ENCODE measurements at places on chromosomes 16 and 17.

DNA sequence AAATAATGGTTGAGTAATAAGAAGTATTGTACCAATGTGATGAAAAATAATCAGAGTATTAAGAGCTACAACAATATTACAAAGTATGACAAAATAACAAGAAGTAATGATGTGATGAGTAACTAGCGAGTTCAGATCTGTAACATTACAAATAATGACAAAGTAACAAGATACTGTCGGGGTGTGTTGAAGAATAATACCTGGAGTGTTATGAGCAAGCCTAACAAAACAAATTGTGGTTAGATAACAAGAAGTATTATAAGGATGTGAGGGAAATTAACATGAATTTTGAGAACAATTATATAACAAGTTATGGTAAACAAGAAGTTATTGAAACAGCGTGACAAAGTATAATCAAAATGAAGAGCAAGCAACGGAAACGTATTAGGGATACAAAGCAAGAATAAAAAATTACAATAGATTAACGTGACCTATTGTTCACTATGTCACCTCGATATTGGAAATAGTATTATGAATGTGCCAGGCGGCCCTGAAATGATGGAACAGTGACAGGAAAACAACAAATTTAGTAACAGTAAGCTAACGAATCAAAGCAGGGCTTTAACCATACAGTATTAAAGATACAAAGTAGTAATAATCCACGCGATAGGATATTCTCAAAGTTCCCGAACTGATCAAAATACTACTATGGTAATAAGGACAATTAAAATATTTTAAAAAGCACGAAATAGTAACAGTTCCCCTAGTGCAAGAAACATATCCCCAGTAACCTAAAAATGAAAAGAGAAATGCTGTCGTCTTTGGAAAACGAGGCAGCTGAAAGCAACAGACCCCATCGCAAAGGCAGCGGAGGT, 1.6 kb downstream of the TBX4 start:
- no peak for DNase-seq

DNA sequence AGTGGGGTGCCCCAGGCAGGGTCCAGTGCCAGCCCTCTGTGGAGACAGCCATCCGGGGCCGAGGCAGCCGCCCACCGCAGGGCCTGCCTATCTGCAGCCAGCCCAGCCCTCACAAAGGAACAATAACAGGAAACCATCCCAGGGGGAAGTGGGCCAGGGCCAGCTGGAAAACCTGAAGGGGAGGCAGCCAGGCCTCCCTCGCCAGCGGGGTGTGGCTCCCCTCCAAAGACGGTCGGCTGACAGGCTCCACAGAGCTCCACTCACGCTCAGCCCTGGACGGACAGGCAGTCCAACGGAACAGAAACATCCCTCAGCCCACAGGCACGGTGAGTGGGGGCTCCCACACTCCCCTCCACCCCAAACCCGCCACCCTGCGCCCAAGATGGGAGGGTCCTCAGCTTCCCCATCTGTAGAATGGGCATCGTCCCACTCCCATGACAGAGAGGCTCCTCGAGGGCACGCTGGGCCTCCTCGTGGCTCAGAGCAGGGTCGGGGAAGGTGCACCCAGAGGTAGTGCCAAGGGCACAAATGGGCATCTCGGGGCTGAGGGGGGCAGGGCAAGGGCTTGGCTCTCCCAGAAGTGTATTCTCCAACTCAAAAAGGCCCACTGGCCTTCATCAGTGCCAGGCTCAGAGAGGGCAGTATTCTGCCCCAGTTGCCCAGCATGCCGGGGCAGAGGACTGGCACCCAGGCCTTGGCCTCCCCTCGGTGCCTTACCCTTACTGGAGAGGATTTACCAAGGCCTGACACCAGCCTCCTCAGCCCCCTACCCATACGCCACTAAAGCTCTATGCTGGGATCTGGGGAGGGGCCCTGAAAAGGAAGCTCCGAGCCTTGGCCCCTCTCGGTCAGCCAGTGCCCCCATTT, at the start of gene CDH5:
CDH5 (plus strand) TSS at position 259 of the 867 bp plus-strand sequence. CDS start 12,647 bp downstream, outside the sequence.
- DNase-seq: no peak

DNA sequence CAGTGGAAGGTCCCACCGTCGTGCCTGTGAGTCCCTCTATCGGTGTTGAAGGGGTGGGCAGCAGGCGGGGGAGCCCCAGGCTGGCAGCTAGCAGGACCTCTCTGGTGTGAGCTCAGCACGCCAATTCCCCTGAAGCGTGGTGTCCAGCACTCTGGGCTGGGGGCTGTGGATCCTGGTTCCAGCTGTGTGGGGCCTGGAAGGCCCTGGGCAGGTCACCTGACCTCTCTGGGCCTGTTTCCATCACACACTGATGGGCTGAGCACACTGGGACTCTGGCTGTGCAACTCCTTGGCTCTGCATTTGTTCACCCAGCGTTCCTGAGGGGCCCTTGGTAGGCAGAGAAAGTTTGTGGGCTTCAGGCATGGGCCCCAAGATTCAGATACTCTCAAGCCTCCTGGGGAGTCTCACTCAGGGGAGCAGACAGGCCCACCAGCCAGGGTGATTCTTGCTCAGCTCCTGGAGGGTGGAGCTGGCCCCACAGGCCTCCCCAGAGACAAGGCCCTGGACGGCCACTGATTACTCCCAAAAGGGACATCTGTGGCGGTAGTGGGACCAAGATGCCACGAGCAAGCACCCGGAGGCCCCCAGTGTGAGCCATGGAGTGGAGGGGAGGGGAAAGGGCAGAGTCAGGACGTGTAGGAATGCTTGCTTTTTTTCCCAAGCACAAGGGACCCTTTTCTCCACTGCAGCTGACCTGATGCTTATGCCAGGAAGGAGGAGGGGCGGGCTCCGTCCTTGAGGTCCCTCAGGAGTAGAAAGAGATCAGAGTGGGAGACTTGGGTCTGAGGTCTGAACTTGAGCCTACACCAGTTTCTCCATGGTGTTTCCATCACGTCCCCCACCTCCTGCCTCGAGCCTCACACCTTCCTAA, 8.5 kb downstream of the SCGB1C2 start:
- no peak for DNase-seq

GRCh38 chr17:68863091-68863652, 92.0 kb downstream of the ABCA8 start:
- DNase-seq: no peak

GRCh38 chr16:10878644-10879501, 1.9 kb downstream of the CIITA start:
- no peak for DNase-seq

- DNase-seq: no peak
Measured at GRCh38 chr17:64150237-64151015, 20.5 kb upstream of the ERN1 start.

- DNase-seq: no peak
Measured at GRCh38 chr17:80441133-80441578, 26.2 kb downstream of the ENDOV start.

- no peak for DNase-seq
Measured at GRCh38 chr17:19706791-19707727, 9.3 kb downstream of the SLC47A2 start.

- no peak for DNase-seq
Measured at GRCh38 chr16:27572711-27573110, 22.8 kb downstream of the KATNIP start.

DNA sequence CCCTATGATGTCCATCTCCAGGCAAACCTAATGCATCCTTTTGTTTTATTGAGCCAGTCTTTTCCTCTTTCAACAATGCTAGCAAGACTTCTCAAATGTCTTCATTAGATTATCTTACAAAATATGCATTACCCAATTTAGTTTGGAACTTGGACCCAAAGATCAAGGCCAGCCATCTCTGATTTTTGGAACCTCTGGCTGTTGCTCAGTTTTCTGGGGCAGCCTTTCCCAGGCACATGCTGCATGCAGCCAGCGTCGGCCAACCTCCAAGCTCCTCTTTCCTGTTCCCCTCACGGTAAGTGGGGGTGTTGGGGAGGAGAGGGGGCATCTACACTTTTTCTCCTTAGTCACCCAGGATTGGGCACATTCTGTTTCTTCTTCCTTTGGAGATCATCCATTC, 189.3 kb downstream of the PRKCA start:
- no peak for DNase-seq

All from AG04450 (cell line).